ENCODE measurements at places on chromosomes 16 and 17.

DNA sequence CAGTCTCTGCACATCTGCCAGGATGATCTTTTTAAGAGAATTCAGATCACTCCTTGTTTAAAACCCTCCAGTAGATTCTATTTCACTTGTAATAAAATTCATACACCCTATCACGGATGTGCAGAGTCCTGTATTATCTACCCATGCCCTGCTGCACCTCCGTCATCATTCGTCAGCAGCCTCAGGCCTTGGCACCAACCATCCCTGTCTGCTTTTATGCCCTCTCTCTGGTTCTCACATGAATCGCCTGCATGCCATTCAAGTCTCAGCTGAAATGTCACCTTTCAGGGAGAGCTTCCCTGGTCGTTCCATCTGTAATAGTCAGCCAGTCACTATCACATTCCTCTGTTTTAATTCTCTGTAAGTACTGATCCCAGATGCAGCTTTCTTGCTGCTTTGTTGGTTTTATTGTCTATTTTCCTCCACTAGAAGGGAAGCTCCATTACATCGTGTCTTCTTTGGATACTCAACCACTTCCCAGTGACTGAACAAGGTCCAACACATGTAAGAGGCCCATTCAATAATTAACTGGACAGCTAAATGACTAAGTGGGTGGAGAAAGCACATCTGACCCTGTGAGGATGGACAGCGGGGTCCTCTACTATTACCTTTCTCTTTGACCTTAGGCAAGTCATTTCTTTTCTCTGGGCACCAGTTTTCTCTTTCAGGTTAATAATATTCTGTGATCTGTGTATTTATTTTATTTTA lies 81.2 kb upstream of the GOT2 start:
- DNase-seq = no peak

- no peak for DNase-seq
Measured at GRCh38 chr16:67930191-67930590, 1.5 kb downstream of the CTRL start.

DNA sequence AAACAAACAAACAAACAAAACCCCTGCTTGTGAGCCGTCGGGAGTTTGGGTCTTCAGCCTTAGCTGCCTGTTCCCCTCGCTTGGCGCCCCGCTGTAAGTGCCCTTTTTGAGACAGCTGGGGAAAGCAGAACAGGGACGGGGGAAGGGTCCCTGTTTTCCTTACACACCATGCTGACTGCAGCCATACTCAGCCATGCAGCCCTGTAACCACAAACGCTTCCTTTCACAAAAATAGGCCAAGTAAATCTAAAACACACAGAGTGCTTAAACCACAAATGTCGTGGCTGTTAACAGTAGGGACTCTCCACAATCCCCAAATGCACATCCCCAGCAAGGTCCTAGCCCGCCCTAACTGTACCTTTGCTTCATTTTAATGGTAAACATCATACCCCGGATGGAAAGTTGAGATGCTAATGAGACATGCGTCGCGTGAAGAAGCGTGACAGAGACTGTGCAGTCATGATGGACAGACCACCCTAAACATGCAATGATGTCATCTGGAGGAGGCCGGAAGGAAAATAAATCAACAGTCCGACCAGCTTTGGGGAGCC lies 129.9 kb downstream of the MGAT5B start:
- no peak for DNase-seq

DNA sequence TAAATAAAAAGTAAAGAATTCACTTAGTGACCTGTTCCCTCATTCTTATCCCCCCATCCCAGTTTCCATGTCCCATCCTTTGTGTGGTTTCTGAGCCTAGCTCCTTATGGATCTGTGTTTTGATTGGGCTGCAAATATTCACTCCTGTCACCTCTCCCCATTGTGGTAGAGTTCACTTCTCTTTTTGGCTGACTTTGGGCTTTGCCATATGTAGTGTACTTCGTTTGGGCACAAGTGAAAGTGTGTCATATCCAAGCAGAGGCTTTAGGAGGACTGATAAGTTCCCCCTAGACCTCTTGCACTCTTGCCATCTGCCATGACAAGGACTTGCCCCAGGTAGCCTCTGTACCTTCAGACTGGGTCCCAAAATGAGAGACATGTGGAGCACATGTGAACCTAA lies 13.0 kb upstream of the DHRS7B start:
- DNase-seq = no peak

Data from HEK293T (cell line).